ENCODE measurements at places on chromosomes 12 and 14. TPM values are rescaled to one million over a fixed set of nuclear protein-coding genes. Genes with fewer than 3 reads are reported as not detected.
A peak's percentile ranks its signal among the peaks of the same experiment; 100 is the strongest.

DNA sequence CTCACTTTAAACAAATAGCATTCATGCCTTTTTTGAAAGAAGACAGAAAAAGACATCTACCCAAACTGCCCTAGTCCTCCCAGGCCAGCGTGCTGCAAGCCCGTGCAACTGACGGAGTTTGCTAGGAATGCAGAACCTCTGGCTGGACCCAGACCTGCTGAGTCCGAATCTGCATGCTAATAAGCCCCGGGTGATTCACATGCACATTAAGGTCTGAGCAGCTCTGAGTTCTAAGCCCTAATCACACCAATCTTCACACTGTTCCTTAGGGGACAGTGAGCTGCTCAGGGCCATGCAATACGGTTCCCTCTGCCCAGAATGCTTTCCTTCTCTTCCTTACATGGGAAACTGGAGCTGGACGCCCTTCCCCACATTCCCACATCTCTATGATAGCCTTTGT lies 25.2 kb downstream of the HAL start:
- peak; percentile 13 for DNase-seq

Gene MYH7
- total RNA-seq, result not detected

- DNase-seq, result no peak
Measured at GRCh38 chr12:79085106-79085682, 220.6 kb downstream of the SYT1 start.

GRCh38 chr12:122834921-122835749 lies at the start of gene HIP1R:
TSS of gene HIP1R (plus strand) at chr12:122835457. CDS start at chr12:122835551, 94 bp downstream.
- DNase-seq, result no peak

Gene KCNK13
- not detected for total RNA-seq
